ENCODE measurements at places on chromosomes 11 and 22.

DNA sequence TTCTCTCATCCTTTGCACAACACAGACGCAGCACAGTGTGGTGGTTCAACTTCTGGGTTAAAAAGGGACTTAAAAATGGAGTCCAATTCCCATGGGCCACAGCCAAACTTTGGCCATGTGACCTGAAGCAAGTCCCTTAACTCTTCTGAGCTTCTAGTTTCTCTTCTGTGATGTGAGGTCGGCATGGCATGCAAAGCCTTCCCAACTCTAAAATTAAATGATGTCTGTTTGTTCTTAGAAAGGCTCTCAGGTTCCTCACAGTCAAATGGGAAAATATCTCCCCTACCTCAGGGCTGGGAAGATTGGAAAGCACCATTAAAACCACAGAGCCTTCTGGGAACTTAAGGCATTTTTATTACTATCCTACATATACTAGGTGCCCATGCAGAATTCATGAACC, 38.8 kb downstream of the LGR4 start:
- no peak for DNase-seq

DNA sequence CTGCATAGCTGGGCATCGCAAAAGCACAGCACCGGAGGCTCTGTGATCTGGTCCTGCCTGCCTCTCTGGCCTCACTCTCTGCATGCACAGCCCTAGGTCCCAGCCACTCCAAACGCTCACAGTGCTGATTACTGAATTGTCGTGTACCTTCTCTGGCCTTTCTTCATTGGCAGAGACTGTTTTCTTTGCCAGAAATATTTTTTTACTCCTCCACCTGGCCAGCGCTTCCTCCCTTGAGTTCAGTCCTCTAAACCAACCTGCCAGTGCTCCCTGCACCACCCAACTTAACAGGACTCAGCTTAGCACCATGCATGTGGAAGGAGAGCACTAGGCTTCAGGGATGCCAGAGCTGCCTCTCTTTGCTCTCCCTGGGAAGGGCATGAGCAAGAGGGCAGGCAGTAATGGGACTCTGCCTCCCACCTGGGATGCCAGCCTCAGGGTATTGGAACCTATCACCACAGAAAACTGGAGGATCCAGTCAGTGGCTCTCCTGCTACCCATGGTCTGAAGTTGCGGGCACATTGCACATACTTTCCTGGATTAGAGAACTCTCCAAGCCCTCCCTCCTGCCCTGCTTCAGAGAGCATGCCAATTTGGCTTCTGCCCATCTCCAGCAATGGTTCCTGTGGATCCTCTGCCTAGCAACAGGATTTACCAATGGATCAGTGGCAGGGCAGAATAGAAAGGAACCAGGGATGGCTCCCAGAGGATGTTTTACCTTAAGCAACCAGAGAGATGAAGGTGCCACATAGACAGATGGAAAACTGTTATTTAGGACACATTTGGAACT, 37.0 kb upstream of the GNAZ start:
- DNase-seq = no peak

GRCh38 chr11:62999649-63000048, 14.9 kb upstream of the SLC22A6 start:
- DNase-seq = no peak

DNA sequence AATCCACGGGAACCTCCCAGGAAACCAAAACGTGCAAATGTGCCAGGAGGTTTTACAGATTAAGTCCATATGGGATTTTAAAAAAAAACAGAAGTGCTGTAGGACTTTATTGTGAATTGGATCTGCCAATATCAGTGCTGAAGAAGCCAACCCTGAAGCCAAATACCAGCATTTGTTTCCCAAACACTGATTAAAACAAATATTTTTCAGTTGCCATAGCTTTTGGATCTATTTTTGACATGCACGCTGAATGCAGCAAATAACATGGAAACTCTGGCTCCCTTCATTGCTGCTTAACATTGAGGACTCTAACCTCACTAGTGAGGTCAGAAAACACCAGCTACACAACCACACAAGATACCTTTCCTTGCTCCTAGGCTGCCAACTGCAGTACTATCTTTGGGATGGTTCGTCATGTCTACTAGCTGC, 28.4 kb upstream of the SIK2 start:
- DNase-seq = no peak

GRCh38 chr11:8039530-8040260, 41.3 kb upstream of the TUB start:
- no peak for DNase-seq

GRCh38 chr22:45832959-45833580, 143.9 kb downstream of the WNT7B start:
- DNase-seq = no peak

DNA sequence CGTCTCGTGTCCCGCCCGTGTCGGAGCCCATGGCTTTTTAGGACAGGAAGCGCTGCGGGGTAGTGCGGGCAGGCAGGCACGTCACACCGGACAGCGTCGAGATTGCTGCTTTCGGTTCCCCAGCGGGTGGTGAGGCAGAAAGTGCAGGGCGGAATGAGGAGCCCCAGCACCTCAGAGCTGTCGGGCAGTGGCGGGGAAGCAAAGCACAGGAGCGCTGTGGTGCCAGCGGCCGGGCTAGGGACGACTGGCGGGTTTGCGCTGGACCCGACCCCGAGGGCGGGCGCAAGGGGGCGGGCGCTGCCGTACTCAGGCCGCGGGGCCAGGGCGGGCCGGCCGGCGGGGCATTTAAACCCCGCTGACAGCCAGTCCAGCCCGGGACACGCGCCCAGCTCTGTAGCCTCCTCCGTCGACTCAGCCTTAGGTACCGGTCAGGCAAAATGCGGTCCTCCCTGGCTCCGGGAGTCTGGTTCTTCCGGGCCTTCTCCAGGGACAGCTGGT, at the start of gene SLC37A2:
TSS of gene SLC37A2 (plus strand) at position 375 of the 498 bp plus-strand sequence. CDS start at position 438, 63 bp downstream.
- DNase-seq = no peak

DNA sequence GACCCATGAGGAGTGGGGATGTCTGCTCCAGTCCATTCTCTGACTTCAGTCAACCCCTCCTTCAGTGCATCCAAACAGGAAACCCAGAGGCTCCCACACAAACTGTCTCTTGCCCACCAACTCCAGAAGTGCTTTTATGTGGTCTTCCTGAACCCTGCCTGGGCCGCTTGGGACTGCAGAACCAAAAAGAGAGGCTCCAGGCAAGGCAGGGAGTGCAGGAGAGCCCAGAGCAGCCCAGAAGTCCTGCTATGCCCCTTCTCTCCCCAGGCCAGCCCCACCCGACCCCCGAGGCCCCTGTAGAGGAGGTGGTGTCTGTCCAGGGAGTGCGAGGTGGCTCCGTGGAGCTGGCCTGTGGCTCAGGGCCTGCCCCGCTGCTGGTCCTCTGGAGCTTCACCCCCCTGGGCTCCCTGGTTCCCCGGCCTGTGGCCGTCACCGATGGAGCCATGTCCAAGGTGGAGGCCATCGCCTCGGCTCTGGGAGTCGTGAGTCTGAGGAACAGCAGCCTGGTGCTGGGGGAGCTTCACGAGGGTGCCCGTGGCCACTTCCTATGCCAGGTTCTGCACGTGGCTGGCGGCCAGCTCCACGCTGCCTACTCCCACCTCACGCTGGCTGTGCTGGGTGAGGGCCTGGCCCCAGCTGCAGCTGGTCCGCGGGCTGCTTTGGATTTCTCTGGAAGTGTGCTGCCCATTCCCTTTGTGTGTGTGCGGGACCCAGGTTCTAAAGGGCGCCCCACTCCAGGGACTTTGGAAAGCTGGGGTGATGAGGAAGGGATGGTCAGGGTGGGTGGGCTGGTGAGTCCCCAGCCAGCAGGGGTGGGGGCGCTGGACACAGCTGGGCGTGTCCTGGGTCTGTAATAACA, 1.8 kb downstream of the VSIG10L2 start:
- DNase-seq = no peak

DNA sequence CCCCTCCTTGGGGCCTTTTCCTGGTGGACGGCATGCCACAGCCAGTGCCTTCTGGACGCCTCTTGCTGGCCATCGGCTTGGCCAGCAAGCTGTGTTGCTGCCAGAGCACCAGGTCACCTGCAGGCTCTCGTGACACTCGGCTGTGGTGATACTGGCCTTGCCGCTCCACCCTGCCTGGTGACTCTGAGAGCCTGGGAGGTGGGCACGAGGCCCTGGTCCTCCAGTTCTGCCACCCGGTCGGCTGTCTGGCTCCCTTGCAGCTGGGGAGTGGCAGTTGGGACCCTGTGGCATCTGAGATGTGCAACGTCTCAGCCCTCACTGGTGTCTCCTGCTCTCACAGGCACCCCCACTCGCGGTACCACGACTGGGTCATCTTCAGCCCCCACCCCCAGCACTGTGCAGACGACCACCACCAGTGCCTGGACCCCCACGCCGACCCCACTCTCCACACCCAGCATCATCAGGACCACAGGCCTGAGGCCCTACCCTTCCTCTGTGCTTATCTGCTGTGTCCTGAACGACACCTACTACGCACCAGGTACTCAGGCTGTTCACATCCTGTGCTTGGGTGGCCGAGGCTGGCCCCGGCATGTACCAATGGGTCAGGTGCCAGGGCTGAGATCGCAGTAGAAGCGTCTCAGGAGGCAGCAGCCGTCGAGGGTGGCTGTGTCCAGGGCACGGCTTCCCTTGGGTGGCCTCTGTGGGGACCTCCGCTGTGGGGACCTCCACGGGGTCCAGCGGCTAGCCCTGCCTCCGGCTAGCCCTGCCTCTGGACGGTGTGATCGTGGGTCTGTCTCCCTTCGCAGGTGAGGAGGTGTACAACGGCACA, 26.0 kb downstream of the MUC2 start:
- no peak for DNase-seq

- no peak for DNase-seq
Measured at GRCh38 chr22:17596226-17596625, 32.3 kb downstream of the ATP6V1E1 start.

GRCh38 chr11:129365816-129366215, 9.8 kb upstream of the BARX2 start:
- DNase-seq = no peak

DNA sequence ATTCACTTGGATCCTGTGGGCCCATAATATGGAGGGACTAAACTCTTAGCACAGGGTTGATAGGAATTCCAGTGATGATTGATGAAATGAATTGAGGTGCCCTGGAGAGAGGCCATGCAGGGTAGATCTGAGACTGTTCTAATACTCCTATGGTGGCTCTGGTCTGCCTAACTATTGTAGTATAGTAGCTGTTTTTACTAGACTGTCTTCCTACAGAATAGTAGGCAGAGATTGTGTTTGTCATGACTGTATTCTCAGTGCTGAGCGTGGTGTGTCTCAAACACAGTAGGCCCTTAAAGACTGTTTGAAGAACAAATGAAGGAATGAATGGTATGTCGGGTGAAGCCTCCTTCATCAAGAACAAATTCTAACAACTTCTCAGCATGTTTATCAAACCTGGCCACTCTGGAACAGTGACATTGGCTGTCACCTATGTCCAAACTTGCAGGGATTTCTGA, 107.0 kb upstream of the SESN3 start:
- no peak for DNase-seq

DNA sequence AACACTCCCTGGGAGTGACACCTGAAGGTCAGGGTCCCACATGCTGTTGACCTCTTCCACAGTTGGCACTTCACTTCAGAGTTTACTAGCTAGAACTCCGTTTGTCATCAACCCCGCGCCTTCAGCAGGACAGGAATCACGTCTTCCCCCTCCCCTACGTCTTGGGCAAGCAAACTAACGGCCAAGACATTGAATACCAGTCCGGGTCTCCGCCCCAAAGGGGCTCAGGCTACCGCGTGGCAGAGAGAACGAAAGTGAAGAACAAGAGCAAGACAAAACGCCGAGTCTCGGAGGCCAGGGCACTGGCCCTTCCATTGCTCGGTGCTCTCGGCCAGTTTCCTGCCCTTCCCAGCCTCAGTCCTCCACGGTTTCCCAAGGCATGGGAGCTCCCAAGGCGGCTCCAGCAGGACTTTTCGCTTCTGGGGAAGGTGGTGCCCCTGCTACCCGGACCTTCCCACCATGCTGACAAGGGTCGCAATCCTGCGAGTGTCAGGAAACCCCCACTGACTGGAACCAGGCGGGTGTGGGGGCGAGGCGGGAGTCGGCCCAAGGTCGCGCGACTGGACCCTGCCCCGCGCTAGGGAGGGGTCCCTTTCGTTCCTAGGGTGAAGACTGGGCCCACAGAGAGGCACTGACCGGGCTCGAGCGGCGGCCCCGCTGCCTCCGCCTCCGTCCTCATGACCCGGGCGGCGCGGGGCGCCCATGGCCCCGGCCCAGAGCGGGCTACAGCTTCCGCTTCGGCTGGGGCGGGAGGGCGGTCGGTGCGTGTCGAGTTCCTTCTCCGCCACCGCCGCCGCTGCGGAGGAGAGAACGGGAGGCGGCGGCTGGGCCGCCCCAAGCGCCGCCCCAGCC, at the start of gene GUCD1:
TSS of gene GUCD1 (minus strand) at position 826 of the 852 bp plus-strand sequence. CDS start at position 679, 147 bp downstream.
- no peak for DNase-seq

DNA sequence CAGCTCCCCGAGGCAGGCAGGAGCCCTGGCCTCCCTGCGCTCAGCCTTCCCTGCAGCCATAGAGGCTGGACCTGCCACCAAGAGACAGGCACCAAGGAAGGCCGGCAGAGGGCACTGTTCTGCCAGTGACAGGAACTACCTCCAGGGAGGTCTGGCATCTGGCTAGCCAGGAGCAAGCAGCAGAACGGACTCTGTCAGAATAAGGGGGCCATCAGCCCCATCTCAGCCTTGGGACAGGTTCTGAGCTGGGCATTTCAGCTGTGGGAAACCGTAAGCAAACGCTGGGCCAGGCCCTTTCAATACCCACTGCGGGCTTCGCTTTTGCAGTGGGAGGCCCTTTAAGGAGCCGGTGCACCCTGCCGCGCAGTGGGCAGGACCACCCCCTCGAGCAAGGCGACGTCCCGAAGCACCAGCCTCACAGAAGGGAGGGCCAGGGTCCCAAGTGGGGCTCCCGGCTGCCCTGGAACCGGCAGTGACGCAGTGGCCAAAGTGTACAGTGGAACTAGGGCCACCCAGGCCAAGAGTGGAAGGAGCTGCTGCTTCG, 18.2 kb downstream of the IFT27 start:
- DNase-seq = peak; percentile 53

- DNase-seq = no peak
Measured at GRCh38 chr11:102111011-102111786, 952 bp downstream of the YAP1 start.

GRCh38 chr11:123231777-123232176, 36.7 kb upstream of the CLMP start:
- DNase-seq = no peak

DNA sequence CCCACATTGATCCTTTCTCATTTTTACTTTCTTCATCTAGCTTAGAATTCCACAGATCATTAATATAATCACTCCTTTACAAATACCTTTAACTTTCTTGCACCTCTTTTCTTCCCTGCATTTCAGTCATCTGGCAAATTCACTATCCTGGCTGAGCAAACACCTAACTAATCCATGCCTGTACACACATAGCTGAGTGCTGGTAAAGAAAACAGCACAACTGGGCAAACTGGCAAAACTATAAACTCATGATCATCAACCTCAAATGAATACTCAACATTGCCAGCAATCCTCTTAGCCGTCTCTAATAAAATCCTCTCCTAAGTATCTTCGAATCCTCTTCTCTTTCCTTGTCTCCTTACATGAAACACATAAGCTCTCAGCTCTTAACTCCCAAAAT, 52.4 kb downstream of the PICALM start:
- no peak for DNase-seq

DNA sequence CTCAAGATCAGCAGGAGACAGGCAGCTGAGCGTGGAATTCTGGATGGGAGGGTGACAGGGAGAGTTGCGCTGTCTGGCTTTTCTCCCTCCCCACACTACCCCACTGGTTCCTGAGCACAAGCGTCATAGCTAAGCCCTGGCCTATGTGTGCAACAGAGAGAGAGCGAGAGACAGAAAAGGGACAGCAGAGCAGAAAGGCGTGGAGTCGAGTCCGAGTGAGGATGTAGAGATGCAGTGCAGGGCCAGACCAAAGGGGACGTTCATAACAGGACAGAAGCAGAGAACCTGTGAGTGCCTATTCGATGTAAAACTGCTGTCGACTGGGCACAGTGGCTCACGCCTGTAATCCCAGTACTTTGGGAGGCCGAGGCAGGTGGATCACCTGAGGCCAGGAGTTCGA, 94.0 kb upstream of the TMEM45B start:
- no peak for DNase-seq
